CD4-positive, alpha-beta T cell treated with Interleukin-6 at 100 ng/mL for 8 hours (primary cell): ENCODE measurements at places on chromosomes 5 and 9.

DNA sequence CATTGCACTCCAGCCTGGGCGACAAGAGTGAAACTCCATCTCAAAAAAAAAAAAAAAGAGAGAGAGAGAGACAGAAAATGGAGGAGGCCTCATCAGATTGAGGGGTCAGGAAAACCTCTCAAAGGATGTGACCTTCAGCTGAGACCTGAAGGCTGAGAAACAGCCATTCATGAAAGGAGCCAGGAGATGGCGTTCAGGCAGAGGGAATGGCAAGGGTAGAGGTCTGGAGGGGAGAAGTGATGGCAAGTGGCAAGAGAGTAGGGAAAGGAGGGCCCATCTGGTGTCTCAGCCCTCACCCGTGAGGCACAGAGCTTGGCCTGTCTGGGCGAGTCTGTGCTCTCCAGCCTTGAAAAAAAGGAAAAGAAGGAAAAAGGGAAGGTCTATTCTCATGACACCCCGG is 17.0 kb downstream of the CAMK2A start:
- no peak for DNase-seq

GRCh38 chr5:76273206-76273885 is 129.7 kb upstream of the IQGAP2 start:
- DNase-seq = no peak

DNA sequence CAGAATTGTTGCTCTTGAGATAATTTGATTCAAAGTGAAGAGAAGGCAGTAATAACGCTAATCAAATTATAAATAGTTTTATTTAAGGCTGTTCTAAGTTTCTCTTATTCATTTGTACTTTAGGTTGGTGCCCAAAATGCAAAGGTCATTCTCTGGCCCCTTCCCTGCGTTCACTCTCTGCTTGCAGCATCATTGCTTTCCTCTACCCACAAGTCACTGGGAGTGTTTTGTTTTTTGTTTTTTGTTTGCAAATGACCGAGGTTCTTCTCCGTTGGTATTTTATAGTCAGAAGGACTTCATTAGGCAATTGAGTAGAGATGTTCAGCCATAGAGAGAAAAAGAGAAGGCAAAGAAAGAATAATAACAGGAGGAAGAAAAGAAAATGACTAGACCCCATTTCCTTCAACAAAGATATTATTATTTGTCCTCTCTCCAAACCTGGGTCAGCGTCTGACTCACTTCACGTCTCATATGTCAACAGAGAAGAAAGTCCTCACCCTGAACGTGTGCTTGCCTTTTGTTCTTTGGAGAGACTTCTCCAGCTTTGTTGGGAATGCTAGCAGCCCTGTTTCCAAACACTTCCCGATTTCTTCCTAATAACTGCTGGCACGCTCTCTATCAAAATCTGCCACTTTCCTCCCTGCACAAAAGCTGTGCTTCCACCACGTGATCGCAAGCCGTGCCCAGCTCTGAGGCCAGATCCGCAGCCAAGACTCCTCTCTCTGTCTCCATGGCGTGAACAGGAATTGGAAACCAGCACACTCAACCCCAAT is 119.8 kb downstream of the EBF1 start:
- DNase-seq = no peak

DNA sequence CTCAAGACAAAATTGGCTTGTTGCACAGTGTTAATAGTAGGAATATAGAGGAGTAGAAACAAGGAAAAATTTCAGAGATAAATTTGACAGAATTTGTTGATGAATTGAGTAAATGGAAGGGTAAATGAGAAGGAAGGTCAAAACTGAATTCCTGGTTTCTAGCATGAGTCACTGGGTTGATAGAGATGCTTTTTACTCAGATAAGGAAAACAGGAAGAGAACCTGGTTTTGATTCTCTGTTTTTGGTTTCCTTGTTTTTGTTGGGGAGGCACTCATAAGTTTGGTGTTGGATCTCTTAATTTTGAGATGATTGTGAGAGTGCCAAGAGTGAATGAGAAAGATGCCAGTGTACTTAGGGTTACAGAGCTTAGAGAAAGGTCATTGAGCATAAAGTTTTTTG is 7.1 kb downstream of the LRRC70 start:
- DNase-seq = no peak

- DNase-seq = no peak
Observed at GRCh38 chr5:179427676-179428056, 82.4 kb upstream of the ADAMTS2 start.

DNA sequence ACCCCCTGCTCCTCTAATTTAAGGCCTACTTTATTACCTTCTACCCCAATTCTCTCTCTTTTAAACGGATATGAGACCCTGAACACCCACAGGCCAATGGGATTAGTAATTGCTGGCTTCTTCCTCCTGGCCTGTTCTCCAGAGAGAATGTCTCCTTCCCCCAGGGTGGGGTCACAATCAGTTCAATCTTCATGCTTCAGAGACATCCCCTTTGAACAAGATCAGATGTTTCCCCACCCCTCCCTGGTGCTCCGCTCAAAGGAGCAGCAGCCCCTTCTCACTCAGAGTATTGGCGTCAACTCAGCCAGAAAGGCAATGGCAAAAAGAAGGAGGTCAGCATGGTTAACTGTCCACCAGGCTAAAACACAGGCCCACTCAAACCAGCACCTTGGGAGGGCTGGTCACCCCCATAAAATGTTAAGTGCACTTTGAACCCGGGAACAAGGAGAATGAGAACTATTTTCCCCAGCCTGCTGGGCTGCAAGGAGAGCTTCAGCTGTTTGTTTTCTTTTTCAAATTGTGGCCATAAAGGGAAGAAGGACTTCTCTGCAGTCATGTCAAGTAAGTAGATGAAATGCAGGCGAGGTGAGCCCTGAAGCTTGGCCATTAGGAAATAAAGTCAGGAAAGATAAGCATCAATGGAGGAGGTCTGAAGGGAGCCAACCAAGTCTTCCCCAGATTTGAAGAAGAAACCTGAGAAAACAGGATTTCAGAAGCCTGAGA is 20.1 kb downstream of the LHFPL2 start:
- no peak for DNase-seq

DNA sequence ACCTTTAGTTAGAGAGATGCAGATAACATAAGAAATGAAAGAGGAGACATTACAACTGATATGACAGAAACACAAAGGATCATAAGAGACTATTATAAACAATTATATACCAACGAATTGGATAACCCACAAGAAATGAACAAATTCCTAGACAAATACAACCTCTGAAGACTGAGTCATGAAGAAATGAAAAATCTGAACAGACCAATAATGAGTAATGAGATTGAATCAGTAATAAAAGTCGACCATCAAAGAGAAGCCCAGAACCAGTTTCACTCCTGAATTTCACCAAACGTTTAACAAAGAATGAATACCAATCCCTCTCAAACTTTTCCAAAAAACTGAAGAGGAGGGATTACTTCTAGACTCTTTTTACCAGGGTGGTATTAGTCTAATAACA is 50.5 kb upstream of the PCAT7 start:
- no peak for DNase-seq

- DNase-seq = no peak
Observed at GRCh38 chr9:32589083-32589723, 16.2 kb upstream of the NDUFB6 start.

DNA sequence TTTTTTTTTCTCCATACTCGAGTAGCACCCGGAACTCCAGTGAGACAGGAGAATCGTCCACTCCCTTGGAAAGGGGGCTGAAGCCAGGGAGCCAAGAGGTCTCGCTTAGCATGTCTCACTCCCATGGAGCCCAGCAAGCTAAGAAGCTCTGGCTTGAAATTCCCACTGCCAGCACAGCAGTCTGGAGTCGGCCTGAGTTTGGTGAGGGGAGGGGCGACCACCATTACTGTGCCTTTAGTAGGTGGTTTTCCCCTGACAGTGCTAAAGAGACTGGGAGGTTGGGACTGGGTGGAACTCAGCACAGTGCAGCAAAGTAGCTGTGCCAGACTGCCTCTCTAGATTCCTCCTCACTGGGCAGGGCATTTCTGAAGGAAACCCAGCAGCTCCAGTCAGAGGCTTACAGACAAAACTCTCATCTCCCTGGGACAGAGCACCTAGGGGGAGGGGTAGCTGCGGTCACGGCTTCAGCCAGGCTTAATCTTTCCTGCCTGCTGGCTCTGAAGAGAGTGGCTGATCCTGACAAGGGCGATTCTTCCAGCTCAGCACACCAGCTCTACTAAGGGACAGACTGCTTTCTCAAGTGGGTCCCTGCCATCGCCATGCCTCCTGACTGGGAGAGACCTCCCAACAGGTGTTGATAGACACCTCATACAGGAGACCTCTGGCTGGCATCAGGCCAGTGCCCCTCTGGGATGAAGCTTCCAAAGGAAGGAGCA is 414.5 kb upstream of the ZNF608 start:
- no peak for DNase-seq

DNA sequence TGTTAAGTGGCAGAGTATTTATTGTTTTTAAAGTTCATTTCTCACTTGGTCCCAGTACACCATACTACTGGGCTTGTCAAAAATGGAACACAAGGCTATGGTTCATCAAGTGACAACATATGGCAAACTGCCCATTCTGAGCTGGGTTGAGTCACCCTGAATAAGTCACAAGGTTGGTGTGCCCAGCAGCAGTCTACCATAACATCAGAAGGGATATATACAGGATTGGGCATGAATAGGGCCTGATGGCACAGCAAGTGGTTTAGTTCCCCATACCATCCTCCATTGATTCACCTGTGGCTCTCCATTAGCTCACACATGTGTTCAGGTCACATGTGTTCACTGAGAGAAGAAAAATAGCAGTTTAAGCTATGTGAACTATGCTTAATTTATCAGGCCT is 249.8 kb upstream of the PRDM9 start:
- DNase-seq = no peak

- DNase-seq = no peak
Observed at GRCh38 chr5:168790671-168791250, 211.6 kb upstream of the PANK3 start.

- DNase-seq = no peak
Observed at GRCh38 chr9:137660144-137660543, 41.3 kb downstream of the EHMT1 start.

DNA sequence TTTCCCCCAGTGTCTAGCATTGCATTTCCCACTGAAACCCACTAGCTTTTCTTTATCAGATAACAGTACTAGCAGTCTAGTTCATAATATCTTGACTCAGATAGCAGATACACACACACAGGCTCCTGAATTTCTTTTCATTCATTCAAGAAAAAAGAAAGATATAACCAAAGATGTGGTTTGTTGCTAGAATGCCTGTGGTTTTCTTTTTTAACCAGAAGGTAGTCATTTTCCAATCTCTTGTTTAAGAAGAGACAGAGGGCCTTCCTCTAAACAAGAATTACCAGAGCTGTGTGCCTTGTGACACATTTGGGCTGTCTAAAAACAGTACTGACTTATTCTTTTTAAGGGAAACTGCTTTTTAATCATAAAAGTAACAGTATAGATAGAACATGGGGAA is 167.3 kb downstream of the PJA2 start:
- DNase-seq = no peak

GRCh38 chr5:109718632-109719031 is 28.9 kb downstream of the MAN2A1 start:
- no peak for DNase-seq

DNA sequence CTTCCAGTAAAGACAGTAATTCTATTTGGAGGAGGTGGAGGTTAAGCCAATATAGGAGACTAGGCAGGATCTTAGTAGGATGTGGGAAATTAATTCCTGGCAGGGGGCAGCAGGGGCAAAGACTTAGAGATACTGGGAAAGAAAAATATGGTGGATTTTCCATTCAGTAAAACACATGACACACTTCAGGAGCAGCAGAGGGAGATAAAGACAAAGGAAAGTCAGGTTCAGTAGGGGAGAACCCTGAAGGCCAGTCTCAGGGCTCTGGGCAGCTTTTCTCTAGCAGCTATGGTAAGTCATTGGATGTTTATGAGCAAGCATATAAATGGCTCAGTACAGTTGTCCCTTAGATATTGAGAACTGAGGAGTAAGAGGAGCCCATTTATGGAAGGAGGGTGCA is 105.5 kb downstream of the PJA2 start:
- no peak for DNase-seq

DNA sequence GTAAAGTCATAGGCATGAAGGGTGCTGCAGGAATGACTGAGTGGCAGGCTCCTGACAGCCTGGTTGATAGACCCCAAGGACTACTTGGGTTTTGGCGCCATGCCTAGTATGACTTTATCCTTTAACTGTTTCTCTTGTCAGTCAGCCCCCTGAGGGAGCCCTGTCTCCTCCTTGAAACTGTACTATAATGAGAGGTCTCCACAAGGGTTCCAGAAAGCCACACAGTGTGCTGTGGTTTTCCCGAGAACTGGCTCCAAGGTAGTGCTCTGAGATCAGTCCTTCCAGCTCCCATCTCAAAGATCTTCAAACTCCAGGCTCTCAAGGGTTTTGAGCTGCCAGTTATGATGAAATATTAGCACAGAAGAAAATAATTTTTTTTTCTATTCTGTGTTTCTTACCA is 26.7 kb upstream of the TNC start:
- DNase-seq = no peak

DNA sequence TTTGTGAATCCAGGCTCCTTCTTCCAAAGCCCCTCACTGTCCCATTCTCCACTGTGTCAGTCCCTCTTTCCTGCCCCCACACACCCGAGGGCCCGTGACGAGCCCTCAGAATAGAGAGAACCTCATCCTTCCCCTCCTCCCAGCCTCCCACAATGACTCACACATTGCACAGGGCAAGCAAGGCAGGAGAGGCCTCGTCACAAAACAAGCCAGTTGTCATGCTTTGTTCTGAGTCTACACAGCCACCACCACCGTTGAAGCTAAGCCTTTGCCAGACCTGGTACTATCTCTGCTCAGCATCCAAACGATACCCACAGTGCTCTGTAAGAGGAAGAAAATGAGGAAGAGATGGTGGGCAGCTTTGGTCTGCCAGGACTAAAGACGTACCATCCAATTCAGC is 142.2 kb upstream of the ZNF366 start:
- no peak for DNase-seq

DNA sequence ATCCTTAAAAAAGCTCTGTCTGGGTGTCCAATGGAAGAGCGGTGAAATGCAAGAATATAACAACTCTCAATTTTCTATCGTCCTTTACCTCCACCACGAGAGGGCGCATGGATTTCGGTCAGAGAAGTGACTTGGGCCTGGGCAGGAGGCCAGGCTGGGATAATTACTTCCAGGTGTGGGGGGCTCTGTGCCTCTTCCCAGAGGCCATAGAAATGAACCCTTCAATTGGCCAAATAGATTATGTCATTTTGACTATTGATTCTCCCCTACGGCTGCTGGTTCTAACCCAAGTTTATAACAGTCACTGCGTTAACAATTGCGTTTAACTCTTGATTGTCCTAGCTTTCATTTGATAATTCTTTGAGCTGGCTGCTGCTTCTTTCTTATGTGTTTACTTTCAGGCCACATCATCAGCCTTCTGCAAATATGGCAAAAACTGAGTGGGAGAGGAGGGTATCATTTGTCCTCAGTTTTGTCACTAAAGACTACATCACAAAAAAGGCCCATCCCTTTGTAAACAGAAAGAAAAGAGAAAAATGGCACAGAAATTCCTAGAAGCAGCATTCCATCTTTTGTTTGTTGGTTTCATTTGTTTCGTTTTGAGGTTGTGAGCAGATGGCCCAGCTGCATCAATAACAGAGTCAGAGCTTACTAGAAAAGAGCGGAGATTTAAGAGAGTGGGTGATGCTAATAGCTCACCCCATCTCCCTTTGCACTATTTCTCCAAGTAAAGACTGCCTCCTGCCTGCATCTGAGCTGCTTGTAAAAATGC is 45.4 kb upstream of the ZFR start:
- DNase-seq = peak; percentile 66
